CMK (cell line): ENCODE measurements at places on chromosomes 3 and 15.

DNA sequence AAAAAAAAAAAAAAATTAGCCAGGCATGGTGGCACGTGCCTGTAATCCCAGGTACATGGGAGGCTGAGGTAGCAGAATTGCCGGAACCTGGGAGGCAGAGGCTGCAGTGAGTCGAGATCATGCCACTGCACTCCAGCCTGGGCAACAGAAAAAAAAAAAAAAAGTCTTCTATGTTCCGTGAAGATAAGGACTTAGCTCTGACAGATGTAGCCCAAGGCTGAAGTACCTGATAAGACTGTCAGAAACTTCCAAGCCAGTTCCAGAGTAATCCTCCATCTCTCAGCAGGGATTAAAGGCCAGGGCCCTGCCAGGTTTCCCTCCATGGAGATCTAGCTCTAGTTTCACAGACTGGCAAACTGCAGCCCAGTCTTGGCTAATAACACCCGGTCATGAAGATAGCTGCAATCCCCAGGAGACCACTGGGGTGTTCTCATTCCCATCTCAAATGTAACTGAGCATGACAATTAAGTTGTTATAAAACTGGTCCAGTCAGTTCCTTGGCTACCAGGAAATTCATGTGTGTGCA lies 8.5 kb downstream of the CDCP1 start:
- no peak for DNase-seq

- DNase-seq = no peak
Measured at GRCh38 chr3:195226900-195227447, 44.0 kb downstream of the XXYLT1 start.

GRCh38 chr15:33154351-33155166 lies 40.0 kb downstream of the FMN1 start:
- no peak for DNase-seq

DNA sequence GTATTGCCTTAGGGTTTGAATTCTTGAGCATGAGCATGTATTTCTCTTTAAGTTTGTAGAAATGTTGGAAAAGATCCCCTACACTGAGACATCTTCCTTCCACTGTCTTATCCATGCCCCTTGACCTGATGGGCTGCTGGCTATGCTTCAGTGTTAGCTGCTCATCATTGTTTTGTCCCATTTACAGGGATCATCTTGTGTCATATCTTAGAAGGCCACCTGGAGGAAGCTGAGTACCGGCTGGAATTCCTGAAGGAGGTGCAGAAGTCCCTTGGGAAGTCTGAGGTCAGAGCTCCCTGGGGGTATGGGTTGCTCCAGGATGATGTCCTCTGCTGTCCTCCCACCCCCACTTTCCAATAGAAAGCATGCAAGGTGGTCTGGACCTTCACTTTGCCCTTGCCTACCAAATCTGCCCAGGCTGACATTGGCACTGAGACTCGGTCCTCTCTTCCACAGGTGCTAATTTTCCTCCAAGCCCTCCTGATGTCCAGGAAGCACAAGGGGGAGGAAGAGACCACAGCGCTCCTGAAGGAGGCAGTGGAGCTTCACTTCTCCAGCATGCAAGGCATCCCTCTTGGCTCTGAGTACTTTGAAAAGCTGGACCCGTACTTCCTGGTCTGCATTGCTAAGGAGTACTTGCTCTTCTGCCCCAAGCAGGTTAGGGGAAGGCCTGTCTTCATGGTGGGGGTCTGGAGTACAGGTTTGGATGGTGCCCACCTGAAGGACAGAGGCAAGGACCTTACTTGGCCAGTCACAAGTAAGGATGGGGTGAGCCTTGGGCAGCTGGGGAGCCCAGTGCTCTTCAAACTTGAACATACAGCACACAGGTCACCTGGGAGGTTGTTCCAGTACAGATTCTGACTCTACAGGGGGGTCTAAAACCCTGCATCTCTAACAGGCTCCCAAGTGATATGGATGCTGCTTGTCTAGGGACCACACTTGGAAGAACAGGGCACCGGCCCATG lies 17.7 kb downstream of the TTC21A start:
- no peak for DNase-seq

DNA sequence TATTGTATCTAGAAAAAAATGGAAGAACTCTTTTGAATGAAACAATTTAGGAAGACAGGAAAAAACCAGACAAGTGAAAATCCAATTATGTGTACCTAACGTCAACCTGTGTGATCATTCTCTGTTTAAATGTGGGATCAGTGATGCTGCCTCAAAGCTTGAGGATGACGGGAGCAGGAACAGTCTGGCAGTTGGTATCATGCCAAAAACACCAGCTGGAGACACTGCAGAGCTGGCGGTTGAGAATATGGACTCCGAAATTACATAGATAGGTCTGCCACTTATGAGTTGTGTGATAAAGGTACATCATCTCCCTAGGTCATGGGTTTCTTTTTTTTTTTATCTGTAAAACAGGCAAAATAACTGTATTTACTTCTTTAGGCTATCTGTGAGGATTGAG lies 480.5 kb downstream of the CNTN4 start:
- DNase-seq = no peak

GRCh38 chr3:26731843-26732242 lies 109.3 kb downstream of the LRRC3B start:
- no peak for DNase-seq

DNA sequence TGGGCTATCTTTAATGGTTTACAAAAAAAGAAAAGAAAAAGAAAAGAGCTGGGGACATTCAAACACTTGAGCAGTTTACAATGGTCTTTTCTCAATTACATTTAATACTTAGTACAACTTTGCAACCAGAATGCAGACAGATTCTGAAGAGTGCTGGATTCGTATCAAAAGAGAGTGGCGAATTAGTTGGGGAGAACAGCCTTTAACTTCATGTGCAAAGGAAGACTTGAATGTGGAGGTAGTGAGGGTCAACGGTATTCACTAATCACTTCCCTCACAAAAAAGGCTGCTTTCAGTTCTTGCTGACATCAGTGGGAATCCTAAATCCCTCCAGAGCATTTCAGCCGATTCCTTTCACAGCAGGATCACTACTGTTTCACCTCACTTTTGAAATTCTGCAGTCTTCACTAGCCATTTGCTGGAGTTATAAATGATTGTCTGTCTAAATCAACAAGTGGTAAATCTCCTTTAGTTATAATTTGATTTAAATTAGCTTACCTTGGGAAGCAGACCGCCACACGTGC lies 323.0 kb upstream of the SEMA6D start:
- DNase-seq = no peak

GRCh38 chr15:25715536-25716413 lies 147.4 kb downstream of the ATP10A start:
- no peak for DNase-seq

DNA sequence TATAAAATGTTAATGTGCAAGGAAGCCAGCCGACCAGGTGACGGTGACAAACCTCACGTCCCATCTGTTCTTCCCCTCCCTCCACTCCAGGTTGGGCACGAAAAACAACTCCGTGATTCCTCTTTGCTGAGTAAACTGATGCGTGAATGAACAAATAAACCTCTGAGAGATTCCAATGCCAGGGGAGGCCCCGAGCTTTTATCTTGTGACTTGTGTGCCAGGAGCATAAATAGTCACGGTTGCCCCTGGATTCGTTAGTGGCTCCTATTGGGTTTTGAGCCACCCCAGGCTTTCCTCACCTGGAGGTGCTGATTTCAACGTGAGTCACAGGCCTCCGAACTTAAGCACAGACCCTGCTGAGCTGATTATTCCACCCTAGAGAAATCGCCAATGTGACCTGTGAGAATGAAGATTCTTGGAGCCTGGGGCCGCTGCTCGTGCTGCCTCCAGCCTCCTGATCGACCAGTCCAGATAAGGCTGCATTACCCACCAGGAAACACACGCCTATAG lies 119.2 kb downstream of the SHQ1 start:
- DNase-seq = no peak

DNA sequence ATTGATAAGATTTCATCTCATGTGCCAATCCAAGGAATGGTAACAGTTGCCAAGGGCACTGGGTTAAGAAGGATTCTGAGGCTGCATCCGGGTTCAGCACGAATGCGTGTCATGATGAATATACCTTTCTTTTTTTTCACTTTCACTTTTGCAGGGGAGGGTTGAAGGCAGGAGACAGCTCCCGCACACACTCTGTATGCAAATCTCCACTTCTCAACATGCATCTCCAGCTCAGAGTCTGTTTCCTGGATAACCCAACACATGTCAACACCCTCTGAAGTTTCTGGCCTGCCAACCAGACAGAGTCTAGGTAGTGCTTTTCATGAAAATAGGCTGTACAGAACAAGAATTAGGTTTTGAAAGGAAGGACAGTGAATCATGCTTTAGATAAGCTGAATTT lies 21.6 kb downstream of the B4GALT4 start:
- no peak for DNase-seq

- DNase-seq = peak; percentile 63
Measured at GRCh38 chr15:90400759-90401314, 12.8 kb downstream of the IQGAP1 start.

GRCh38 chr3:32614956-32615355 lies 44.3 kb upstream of the DYNC1LI1 start:
- no peak for DNase-seq

- DNase-seq = no peak
Measured at GRCh38 chr15:86163816-86164215, 84.1 kb downstream of the AGBL1 start.

- no peak for DNase-seq
Measured at GRCh38 chr3:54056521-54056920, 65.8 kb upstream of the CACNA2D3 start.

- no peak for DNase-seq
Measured at GRCh38 chr3:168796339-168796738, 700.6 kb upstream of the GOLIM4 start.

DNA sequence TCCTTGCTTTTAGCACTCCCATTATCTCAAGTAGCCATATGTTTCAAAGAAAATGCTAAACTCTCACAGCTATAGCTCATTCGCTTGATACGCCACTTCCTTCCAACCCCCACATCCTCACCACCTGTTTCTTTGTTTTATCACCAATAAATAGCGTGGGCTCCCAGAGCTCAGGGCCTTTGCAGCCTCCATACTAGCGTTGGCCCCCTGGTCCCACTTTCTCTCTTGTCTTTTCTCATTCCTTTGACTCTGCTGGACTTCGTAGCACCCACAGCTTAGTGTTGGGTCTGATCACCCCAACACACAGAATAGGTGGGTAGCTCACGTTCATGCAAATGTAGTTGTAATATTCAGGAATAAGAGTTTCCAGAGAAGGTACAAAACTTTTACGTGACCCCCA lies 4.1 kb upstream of the GPD1L start:
- DNase-seq = no peak

- DNase-seq = no peak
Measured at GRCh38 chr3:51980253-51980652, 3.1 kb upstream of the ACY1 start.

DNA sequence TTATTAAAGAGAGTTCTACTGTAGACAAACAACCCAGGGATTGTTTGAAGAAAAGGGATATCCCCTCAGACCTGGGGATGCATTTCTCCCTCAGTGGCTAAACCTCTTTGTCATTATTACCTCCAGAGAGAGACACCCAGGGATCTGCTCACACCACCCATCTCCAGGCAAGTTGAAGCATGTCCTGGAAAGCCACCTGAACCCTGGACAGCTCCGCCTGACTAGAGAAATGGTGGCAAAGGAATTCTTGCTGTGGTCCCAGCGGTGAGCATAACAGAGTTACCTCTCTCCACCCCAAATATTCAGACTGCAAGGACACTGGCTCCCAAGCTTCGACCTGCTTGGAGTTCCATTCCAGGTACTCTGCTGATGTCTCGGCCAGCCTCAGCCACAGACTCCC lies 320.2 kb downstream of the RORA start:
- DNase-seq = no peak

GRCh38 chr3:169627073-169627472 lies 36.4 kb downstream of the MECOM start:
- no peak for DNase-seq

- DNase-seq = no peak
Measured at GRCh38 chr15:38376081-38376480, 77.8 kb upstream of the FAM98B start.

DNA sequence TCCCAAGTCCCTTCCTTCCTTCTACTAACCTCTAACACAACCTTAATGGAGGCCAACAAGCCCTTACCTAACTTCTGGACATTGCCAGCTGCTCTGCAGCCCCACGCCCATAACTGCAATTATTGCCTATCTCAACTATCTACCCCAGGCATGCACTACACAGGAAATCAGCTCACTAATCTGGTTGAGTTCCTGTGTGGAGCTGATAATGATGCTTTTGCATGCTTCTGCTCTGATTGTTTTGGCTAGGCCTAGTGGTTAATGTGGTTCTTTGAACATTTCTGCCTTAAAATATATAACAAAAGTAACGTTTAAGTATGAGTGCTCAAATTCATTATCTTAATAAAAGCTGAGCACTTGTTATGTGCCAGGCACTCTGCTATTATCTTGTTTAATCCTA lies 463.9 kb downstream of the MFSD1 start:
- no peak for DNase-seq

GRCh38 chr3:184693011-184693975 lies 18.6 kb downstream of the MAGEF1 start:
- no peak for DNase-seq

GRCh38 chr3:7667774-7668173 lies 806.9 kb downstream of the GRM7 start:
- DNase-seq = no peak

- no peak for DNase-seq
Measured at GRCh38 chr15:57237301-57237642, 139.0 kb upstream of the CGNL1 start.

DNA sequence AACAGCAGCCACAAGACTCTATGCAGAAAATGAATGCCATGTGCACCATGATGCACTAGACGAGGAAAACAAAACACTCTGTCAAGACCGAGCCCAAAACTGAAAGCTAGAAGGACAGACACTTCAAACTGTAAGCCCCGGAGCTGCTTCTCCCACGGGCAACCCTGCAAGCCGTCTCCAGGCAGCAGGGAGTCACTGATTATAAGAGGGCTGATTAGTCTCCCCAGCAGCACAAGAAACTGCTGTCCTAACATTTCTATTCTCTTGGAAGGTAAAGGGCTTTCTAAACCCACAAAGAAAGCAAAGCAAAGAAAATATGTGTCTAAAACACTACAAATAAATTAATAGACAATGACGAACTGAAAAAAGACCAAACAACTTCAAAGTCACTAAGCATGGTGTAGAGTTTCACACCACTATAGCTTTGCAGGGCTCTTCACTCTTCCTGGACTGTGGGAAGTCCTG lies 15.5 kb downstream of the TBC1D2B start:
- no peak for DNase-seq

GRCh38 chr3:67646586-67647234 lies 7.7 kb downstream of the SUCLG2 start:
- DNase-seq = no peak
